ENCODE measurements at places on chromosomes 6 and 20.

DNA sequence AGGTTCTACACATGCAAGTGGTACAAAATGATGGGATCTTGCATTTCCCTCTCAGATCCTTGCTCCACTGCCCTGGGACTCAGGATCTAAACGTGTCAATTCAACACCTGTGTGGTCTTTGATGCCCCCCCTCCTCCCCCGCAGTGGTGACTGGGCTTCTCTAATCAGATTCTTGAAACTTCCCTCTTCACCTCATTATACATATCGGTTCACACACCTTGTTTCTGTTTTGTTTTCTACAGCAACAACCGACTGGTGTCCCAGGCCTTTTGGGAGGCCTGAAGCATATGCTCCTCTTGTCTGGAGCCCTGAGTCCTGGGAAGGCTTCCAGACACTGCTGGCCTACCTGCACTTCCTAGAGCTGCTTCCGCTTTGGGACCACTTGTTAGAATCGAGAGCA lies 20.0 kb downstream of the SAMD3 start:
- DNase-seq = no peak

- DNase-seq = no peak
Observed at GRCh38 chr20:49964964-49965780, 17.6 kb upstream of the SNAI1 start.

GRCh38 chr6:28224131-28225055 lies 682 bp upstream of the ZSCAN9 start:
- no peak for DNase-seq

DNA sequence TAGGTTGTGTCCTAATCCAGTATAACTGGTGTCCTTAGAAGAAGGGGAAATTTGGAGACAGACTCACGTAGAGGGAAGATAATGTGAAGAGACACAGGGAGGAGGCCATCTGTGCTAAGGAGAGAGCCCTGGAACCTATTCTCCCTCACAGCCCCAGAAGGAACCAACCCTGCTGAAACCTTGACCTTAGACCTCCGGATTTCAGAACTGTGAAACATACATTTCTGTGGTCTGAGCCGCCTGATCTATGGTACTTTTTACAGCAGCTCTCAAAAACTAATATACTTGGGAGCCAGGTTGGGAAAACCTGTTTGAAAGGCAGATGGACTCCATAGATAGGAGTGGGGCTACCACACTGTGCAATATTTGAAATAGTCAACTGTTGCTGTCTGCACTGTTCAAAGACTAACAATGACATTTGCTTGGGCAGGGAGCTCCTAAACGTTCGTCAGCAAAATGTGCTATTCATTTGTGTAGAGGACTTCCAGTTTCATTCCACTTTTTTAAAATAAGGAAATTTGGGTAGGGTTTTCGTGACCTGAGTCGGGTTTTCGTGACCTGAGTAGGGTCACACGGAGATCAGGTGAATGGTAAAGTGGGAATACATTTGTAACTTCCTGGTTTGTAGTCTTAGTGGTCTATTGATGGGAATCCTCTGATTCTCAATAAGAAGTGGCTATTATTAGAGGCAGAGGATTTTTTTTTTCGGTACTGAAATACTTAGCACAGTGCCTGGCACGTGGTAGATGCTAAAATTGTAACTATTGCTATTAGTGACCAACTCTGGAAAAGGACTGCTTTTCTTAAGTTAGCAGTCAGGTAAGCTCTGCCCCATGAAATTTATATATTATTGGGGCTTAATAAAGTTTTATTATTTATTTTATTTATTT lies 11.4 kb downstream of the TAGAP start:
- DNase-seq = no peak

DNA sequence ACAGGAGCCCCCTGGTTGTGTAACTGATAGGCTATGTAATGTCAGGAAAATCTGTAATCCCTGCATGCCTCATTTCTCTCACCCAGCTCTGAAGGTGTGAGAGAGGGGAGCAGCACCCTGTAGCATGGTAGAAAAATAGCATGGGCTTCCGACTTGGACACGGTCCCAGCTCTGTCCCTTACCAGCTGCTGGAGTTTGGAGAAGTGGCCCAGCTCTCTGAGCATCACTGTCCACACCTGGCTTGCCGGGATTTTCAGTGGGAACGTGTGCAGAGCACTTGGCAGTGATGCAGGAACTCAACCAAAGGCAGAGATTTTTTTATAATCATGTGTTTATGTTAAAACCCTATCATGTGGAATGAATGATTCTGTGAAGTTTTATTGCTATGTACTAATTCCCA lies 34.6 kb downstream of the STK35 start:
- DNase-seq = no peak

GRCh38 chr6:5986861-5987260 lies 19.9 kb downstream of the NRN1 start:
- DNase-seq = no peak

GRCh38 chr6:130409418-130410100 lies 43.7 kb downstream of the TMEM200A start:
- DNase-seq = no peak

DNA sequence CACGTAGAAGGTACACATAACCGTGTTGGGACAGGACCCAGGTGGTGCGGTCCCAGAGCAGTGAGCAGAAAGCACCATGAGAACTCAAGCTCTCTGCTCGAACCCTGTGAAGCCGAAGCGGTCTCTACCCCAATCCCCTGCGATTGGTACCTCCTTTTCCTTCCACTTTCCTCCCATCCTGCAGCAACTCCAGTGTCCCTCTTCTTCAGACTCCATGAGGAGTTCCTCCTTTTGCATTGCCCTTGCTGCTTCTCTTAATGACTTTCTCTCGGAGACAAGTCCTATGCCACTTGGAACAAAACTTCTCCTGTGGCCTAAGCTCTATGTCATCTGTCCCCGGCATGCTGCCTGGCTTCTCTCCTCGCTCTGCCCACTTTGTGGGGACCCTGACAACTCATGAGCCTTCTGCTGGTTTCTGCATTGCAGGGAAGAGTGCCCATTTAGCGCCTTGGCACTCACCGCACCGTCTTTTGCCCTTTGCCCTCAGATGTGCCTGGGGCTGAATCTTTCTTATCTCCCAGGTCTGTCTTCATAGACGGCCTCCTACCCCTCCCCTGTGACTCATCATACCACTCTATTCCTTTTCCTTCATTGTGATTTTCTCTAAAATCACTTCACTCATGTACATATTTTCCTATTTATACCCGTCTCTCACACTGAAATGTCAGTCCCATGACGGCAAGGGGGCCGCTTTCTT lies 9.2 kb upstream of the ZNF831 start:
- no peak for DNase-seq
